WTC11 (cell line): ENCODE measurements at places on chromosomes 3 and 15.

DNA sequence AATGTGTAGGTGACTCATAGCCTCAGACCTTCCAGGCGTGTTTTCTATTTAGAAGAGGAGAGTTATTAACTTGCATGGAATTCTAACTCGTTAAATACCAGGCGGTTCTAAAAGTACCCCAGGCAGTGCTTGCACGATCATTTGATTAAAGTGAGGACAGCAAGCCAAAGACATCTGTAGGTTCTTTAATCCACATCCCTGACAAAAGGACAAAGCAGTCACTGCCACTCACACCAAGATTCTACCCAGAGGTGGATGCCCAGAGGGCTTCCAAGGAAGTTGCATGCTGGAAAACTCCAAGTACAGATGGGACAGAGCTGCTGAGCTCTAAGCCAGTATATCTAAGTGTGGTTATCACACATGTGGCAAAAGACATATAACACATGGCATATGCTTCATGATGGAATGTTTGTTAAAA is 372.1 kb downstream of the ROBO2 start:
- peaks cover 10% of the 10 kb centered on the region for H3K4me1 ChIP-seq
- no peak overlapping the region for H3K4me3 ChIP-seq

- H3K36me3 ChIP-seq = peaks cover 95% of the 10 kb centered on the region
- DNase-seq = no peak
- peaks cover 3% of the 10 kb centered on the region for H3K27me3 ChIP-seq
- H3K4me1 ChIP-seq = no peaks in the 10 kb centered on the region
- H3K4me3 ChIP-seq = no peak overlapping the region
- no peak overlapping the region for H3K27ac ChIP-seq
These were observed 139.7 kb downstream of the SNRPN start for GRCh38 chr15:25094519-25094918.

GRCh38 chr15:78988361-78988911 is 43.6 kb upstream of the CTSH start:
- H3K27me3 ChIP-seq = no peaks in the 10 kb centered on the region; the same call in 1 of the 2 replicates
- no peaks in the 10 kb centered on the region for H3K4me1 ChIP-seq
- no peak for DNase-seq
- no peak overlapping the region for H3K4me3 ChIP-seq
- no peak overlapping the region for H3K27ac ChIP-seq
- no peaks in the 10 kb centered on the region for H3K36me3 ChIP-seq

DNA sequence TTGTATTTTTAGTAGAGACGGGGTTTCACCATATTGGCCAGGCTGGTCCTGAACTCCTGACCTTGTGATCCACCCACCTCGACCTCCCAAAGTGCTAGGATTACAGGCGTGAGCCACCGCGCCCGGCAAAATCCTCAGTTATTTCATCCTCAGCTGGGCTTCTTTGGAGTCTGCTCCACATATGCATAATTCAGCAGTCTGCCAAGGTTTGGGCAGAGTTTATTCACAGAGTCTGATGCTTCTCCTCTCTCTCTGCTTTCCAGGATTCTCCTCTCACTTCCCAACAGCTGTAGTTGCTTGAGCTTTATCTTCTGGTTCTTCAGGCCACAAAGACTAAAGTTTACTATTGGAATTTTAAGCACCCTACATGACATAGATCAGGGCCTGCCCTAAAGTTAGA is 8.2 kb downstream of the ZNF106 start:
- peaks cover 5% of the 10 kb centered on the region for H3K36me3 ChIP-seq
- H3K27ac ChIP-seq = no peak overlapping the region
- no peaks in the 10 kb centered on the region for H3K27me3 ChIP-seq

GRCh38 chr3:5186858-5187155 is 700 bp upstream of the EDEM1 start:
- H3K27ac ChIP-seq = no peak overlapping the region
- peaks cover 4% of the 10 kb centered on the region for H3K36me3 ChIP-seq
- H3K4me3 ChIP-seq = peak overlapping the region; percentile 89
- H3K4me1 ChIP-seq = peaks cover 31% of the 10 kb centered on the region
- no peak for DNase-seq
- H3K27me3 ChIP-seq = no peaks in the 10 kb centered on the region; the same call in 1 of the 2 replicates

GRCh38 chr15:76285241-76285825 is 25.9 kb downstream of the ETFA start:
- H3K4me3 ChIP-seq = no peak overlapping the region
- H3K4me1 ChIP-seq = no peaks in the 10 kb centered on the region
- H3K27ac ChIP-seq = no peak overlapping the region
- no peak for DNase-seq
- no peaks in the 10 kb centered on the region for H3K27me3 ChIP-seq

GRCh38 chr15:66901336-66902100 is 163.9 kb upstream of the SMAD3 start:
- H3K27ac ChIP-seq = no peak overlapping the region
- no peak overlapping the region for H3K4me3 ChIP-seq
- DNase-seq = no peak
- peaks cover 15% of the 10 kb centered on the region for H3K4me1 ChIP-seq
- no peaks in the 10 kb centered on the region for H3K36me3 ChIP-seq
- H3K27me3 ChIP-seq = peaks cover 2% of the 10 kb centered on the region; the same call in 1 of the 2 replicates
